T-helper 1 cell (primary cell): ENCODE measurements at places on chromosomes 6 and 20.

- DNase-seq = no peak
Measured at GRCh38 chr6:150813319-150813992, 52.0 kb upstream of the MTHFD1L start.

DNA sequence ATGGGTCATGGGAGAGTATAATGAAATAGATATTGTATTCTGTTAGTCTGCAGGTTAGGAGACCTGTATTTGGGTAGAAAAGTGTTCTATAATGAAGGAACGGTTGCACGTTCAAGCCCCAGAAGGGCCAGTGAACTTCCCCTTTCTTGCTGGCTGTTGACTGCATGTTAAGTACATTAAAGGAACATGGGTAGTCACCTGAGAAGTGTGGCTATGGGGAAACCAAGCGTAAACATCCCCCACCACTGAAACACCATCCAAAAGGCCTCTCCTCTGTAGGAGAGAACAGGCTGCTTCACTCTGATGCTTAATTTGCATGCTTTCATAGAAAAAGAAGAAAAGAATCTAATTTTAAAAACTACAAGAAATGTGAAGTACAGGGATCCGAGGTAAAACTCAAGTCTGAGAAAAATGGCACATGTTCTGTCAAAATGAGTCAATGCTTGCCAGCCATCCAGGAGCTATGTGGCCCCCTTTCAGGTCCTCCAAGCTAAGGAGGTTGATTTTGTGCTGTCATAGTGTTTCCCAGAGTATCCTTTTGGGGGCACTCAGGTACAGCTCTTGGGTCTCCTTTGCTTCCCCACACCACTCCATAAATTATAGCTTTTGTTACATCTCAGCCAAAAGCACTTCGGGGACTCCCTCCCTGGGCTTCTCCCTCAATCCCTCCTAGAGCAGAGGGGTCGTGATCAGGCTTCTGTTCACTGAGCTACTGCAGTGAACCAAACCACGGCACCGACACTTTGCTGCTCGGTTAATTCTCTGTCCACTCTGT lies 283.7 kb upstream of the AGPAT4 start:
- no peak for DNase-seq

DNA sequence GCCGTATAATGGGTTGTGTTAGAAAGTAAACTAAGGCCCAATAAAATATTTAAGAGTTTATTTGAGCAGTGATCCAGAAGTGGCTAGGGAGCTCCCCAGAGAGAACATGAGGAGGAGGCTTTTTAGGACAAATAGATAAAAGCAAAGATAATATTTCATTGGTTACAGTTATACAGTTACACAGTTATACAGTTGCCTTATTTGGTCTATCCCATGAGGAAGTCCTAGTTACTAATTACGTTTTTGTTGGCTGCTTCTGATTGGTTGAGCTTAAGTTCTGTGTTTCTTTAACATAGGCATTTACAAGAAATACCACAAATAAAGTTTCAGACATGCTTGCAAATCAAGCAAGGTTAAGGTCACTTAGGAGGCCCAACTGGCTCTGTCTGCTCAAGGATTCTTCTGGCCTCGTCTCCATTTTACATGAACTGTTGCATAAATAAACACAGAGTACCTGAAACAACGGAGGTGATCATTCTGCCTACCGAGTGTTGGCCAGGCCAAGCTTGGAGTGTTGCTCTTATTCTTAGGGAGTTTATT lies 7.0 kb downstream of the UBD start:
- no peak for DNase-seq

- DNase-seq = no peak
Measured at GRCh38 chr20:7710440-7710839, 229.8 kb downstream of the HAO1 start.

DNA sequence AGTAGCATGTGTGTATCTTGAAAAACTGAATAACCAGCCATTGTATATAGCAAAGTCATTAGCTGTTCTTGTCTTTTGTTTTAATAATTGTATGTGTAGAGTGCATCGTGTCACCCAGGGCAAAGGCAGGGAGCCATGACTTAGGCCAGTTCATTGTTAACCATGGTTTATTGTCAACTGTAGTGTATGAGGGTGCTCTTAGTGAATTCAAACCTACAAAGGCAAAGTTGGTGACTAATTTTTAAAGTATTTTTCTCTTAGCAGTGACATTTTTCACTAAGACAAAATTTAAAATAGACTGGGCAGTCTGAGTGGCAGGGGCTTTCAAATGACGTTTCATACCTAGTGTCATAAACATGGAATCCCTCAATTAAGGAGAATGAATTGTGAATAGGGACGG lies 79.0 kb downstream of the TULP4 start:
- DNase-seq = no peak

DNA sequence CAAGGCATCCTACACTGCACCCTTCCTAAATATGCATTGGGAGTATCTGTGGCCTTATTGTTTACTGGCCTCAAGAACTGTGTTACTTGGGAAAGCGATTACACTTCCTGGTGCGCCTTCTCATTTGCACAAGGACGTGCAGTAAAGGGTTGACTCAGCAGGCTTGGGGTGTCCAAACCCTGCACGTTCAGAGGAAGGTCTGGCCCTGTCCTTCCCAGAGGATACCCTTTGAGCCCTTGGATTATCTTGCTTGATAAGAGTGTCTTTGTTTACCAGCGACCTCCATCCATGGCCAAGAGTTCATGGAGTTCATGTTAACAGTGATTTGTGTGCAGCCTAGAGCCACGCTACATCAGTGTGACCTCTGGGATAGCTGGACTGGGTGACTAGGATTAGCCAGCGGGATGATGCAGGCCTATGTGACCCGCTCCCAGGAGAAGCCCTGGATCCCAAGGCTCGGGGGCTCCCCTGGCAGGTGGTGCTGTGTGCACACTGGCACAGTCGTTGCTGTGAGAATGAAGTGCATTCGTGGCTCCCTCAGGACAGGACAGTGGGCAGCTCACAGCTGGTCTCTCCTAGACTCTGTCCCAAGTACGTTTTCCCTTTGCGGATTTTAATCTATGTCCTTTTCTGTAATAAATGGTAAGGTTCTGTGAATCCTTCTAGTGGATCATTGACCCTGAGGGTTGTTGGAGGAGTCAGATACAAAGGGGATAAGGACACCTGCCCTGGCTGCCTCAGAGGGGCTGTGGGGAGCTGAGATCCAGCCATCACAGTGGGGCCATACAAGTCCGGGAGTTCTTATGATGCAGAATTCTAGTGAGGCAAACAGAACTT lies 73.5 kb downstream of the TTLL2 start:
- DNase-seq = no peak

DNA sequence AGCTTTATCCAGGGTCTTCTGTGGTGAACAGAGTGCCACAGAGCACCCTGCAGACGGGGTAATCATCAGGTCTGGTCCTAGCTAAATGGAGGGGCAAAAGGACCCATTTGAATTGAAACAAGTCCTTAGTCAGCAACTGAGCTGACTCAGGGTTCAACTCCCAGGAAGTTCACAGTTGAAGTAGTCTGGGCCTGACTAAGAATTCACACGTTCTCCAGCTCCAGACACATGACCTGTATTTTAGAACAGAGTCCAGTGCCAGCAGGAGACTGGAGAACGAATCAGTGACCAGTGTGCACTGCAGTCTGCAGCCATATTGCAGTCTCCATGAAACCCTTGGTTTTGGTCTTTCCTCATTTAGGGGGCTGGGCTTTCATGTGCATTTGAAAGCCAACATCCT lies 85.2 kb downstream of the ELOVL4 start:
- no peak for DNase-seq

- DNase-seq = no peak
Measured at GRCh38 chr6:157988700-157989063, 7.0 kb downstream of the SYNJ2 start.

GRCh38 chr20:46040902-46041535 lies 12.0 kb downstream of the SLC12A5 start:
- DNase-seq = peak; percentile 20

- no peak for DNase-seq
Measured at GRCh38 chr6:10460096-10460495, 45.2 kb upstream of the TFAP2A start.

DNA sequence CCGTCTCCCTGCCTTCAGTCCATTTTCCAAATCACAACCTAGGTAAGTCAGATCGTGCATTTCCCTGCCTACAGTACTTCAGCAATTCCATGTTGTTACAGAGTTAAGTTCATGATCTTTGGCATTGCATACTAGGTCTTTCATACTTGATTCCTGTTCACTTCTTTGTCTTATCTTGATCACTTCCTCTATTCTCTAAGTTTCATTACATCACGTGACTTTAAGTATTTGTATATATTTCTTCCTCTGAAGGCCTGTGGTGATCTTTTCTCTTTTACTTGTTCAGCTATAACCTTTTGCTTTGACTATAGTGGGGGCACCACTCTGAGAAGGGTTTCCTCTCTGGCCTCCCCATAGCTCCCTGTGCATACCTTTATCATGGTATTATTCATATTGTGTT lies 100.2 kb downstream of the TRMT11 start:
- DNase-seq = no peak

GRCh38 chr20:9626357-9626756 lies 112.0 kb downstream of the LAMP5 start:
- DNase-seq = no peak

GRCh38 chr6:96394727-96395126 lies 126.9 kb upstream of the UFL1 start:
- DNase-seq = no peak

GRCh38 chr6:129546702-129547101 lies 163.3 kb downstream of the ARHGAP18 start:
- DNase-seq = no peak

GRCh38 chr6:23282252-23283021 lies 713.1 kb downstream of the HDGFL1 start:
- no peak for DNase-seq

DNA sequence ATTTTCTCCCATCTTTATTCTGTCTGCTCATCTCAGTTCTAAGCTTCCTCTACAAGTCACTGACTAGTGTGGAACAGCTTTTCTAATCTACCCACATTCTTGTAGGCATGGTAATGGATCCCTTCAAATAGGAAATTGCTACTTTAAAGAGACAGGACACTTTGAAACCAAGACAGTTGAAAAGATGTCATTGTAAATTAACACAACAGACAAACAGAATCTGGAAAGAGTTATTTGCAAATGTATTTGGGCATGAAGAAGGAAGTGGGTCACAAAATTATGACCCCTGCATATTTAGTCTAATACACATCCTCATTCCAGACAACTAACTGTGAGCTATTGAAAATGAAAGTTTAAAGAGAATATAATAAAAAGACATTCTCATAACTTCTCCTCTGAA lies 298.2 kb upstream of the MARCKS start:
- DNase-seq = no peak

DNA sequence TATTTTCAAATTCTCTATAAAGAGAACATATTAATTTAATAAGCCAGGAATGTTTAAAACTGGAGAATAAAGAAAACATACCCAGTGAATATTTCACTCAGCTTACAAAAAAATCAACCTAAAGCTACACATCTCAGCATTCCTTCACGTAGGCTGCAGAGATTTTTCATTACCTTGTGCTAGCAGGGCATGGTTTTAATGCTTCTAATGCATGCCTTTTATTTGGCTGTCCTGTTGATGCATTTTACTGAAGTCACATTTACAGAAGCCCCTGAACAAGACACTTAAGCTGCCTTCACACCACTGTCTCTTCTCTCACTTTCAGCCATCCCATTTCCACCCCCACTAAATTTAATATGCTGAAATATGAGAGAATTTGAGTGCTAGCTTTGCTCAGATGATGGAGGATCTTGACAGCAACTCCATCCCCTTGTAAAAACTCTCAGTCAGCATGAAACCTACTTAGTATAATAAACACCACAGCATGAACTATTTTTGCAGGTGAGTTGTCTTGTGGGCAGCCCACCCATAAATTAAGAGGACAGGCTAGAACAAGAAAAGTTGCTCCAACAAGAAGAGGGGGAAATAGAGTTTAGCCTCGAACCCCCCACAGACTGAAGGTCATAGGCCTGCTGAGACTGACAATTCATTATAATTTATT lies 159.4 kb downstream of the SIM1 start:
- no peak for DNase-seq

DNA sequence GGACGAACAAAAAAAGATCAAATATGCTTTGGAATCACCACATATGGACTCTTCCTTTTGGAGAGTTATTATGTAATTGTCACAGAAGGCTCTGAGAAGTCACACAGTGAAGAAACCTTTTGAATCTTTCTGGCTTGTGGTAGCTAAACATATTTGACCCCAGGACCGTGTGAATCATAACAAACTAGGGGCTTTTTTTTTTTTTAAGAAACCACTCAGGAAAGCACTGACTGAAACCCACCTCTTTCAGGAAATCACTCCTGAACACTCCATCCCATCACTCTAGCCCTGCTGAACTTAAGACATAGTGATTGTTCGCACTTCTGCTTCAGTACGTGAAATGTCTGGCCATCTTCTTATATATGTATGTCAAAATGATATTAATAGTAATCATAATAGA lies 495.9 kb upstream of the ARID1B start:
- DNase-seq = no peak

- no peak for DNase-seq
Measured at GRCh38 chr20:15252304-15252703, 914.9 kb upstream of the FLRT3 start.

- no peak for DNase-seq
Measured at GRCh38 chr6:29500594-29500993, 12.8 kb upstream of the MAS1L start.

GRCh38 chr6:40900791-40901190 lies 138.2 kb downstream of the UNC5CL start:
- no peak for DNase-seq

- DNase-seq = no peak
Measured at GRCh38 chr6:26569433-26569764, 27.4 kb upstream of the ABT1 start.

- DNase-seq = no peak
Measured at GRCh38 chr6:168711049-168711640, 270.2 kb downstream of the SMOC2 start.

GRCh38 chr20:48107560-48107959 lies 322.3 kb upstream of the SULF2 start:
- DNase-seq = no peak

DNA sequence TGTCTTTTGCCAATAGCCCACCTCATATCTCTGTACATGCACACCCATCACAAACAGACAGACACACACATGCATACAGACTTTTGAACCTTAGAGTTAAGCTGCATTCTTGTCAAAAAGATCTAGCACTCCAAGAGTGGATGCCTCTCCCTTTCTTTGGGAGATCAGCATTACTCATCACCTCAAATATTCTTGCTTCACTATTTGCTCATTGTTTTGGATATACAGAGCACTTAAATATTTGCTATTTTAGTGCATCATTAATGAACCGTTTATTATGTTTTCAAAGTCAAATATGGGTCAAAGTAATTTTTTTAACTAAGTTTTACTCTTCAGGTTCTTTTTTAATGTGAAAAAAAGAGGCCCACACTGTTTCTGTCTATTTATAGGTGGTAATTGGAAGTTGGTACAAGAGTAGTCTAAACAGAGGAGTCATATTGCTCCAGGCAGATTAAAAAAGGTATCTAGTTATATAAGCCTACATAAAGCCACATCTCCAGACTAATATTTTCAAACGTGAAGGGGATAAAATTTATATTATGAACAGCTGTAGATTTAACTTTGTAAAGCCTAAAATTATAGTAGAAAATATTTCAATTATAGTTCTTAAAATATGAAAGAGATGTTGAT lies 102.6 kb downstream of the FLRT3 start:
- DNase-seq = no peak

GRCh38 chr20:46715292-46715756 lies 5.9 kb downstream of the SLC2A10 start:
- DNase-seq = no peak
